Activated T-helper 1 cell treated with anti-CD3 and anti-CD28 coated beads, Interleukin-12 subunit alpha, Interleukin-12 subunit beta, Interleukin-2, Interleukin-4 antibody, amounts not matched to agents 30 ng/mL and 10 ng/mL and 1 ng/mL, durations not matched to agents 14 hours and 24 hours and 36 hours (primary cell): ENCODE measurements at places on chromosomes 13 and 19. TPM values are rescaled to one million over a fixed set of nuclear protein-coding genes. Genes with fewer than 3 reads are reported as not detected.

- H3K27ac ChIP-seq, result peak overlapping the region; percentile 83
- H3K27me3 ChIP-seq, result peaks cover 6% of the 10 kb centered on the region
- H3K4me3 ChIP-seq, result peak overlapping the region; percentile 22
- H3K4me1 ChIP-seq, result peaks cover 10% of the 10 kb centered on the region
Measured at GRCh38 chr19:480016-480855, 16.1 kb upstream of the MADCAM1 start.

DNA sequence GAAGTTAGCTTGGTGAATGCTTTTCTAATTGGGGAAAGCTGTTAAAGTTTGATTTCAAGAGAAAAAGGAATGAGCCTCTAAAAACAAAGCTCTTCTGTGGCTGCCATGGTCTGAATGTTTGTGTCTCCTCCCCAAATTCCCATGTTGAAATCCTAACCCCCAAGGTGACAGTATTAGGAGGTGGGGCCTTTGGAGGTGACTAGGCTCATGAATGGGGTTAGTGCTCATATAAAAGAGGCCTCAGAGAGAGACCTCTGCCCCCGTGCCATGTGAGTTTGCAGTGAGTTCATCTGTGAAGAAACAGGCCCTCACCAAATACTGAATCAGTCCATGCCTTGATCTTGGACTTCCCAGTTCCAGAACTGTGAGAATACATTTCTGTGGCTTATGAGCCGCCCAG is 56.5 kb downstream of the ARHGEF7 start:
- no peak overlapping the region for H3K4me3 ChIP-seq
- no peaks in the 10 kb centered on the region for H3K27me3 ChIP-seq
- H3K36me3 ChIP-seq, result peaks cover 62% of the 10 kb centered on the region

GRCh38 chr13:88074794-88075510 is 403.8 kb downstream of the SLITRK5 start:
- H3K27me3 ChIP-seq, result no peaks in the 10 kb centered on the region
- no peak for DNase-seq
- H3K4me3 ChIP-seq, result no peak overlapping the region
- no peaks in the 10 kb centered on the region for H3K36me3 ChIP-seq
- no peaks in the 10 kb centered on the region for H3K4me1 ChIP-seq

DNA sequence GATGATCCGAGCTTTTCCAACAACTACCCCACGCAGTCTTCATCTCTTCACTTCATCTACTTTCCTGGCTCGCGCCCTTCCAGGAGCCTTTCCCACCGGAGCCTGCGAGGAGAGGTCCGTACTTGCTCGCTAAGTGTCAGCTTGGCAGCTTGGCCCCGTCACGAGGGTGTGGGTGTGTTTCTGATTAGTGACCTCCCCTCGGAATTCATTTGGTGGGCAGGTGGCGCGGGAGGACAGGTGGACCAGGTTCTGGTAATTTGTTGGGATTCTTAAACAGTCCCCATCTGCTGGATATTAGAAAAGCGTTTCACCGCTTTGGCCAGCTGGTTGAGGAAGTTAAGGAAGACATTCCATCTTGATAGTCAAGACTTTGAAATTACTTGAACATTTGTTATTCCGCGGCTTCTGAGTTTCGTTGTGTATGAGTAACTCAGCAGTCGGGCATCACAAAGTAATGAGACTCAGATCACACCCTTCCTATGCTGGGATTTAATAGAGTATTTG is 515 bp downstream of the UFM1 start:
- DNase-seq, result peak; percentile 44
- H3K4me1 ChIP-seq, result peaks cover 36% of the 10 kb centered on the region
- H3K27ac ChIP-seq, result peak overlapping the region; percentile 100
- peaks cover 31% of the 10 kb centered on the region for H3K36me3 ChIP-seq
- peak overlapping the region; percentile 98 for H3K4me3 ChIP-seq

GRCh38 chr13:26378116-26378515 is 124.2 kb downstream of the CDK8 start:
- no peaks in the 10 kb centered on the region for H3K27me3 ChIP-seq
- DNase-seq, result no peak
- H3K4me3 ChIP-seq, result no peak overlapping the region
- no peak overlapping the region for H3K27ac ChIP-seq

GRCh38 chr13:98651744-98652143 is 74.8 kb upstream of the STK24 start:
- H3K27ac ChIP-seq, result no peak overlapping the region
- H3K36me3 ChIP-seq, result no peaks in the 10 kb centered on the region
- H3K4me1 ChIP-seq, result peaks cover 4% of the 10 kb centered on the region
- H3K27me3 ChIP-seq, result peaks cover 5% of the 10 kb centered on the region

DNA sequence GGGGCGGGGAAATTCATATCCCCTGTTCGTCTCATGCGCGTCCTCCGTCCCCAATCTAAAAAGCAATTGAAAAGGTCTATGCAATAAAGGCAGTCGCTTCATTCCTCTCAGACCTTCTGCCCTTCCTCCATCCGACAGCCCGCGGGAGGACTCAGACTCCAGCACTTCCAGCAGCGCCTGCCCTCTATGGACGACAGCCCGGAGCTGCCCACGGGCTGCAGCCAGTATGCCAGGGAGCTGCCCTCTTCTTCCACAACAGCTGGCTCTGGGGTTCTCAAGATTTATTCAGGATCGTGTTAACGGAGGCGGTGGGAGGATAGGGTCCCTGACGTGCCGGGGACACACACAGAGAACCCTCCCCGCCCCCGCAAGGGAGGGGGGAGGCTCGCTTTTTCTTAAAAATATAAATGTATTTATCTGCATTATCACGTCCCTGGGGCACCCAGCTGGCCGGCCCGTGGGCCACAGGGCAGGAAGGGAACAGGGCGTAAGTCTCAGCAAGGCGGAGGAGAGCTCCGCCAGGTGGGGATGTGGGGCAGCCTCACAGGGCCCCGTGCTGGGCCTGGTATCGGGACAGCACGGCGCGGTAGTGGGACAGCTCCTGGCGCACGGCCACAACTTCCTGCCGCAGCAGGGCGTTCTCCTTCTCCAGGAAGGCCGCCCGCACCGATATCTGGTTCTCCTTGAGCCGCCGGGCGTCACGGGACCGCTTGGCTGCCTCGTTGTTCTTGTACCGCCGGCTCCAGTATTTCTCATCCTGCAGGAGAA is 6.7 kb downstream of the DBP start:
- no peaks in the 10 kb centered on the region for H3K27me3 ChIP-seq
- H3K36me3 ChIP-seq, result peaks cover 9% of the 10 kb centered on the region
- H3K27ac ChIP-seq, result no peak overlapping the region
- no peak for DNase-seq

DNA sequence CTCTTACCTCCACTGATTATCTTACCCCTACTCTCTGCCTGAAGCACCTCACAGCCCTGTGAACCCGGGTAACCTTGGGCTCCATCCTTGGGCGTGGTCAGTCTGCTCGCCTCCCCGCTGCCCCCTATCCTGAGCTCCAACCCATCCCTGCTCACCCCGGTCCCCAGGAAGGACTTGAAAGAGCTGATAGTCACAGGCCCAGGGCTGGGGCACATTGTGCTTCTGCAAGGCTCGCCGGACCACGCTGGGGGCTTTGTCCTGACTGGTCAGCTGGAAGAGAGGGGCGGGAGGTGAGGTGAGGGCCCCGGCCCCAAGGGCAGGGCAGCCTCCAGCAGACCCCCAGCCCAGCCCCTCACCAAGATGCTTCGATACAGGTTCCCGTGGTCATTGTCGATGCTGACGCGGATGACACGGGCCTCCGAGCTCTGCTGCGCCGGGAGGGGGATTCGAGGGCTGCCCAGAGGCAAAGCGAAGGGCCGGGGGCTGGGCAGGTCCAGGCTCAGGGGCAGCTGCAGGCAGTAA is 13.0 kb upstream of the EPOR start:
- peaks cover 6% of the 10 kb centered on the region for H3K4me1 ChIP-seq
- H3K4me3 ChIP-seq, result no peak overlapping the region
- peak overlapping the region; percentile 44 for H3K27ac ChIP-seq

DNA sequence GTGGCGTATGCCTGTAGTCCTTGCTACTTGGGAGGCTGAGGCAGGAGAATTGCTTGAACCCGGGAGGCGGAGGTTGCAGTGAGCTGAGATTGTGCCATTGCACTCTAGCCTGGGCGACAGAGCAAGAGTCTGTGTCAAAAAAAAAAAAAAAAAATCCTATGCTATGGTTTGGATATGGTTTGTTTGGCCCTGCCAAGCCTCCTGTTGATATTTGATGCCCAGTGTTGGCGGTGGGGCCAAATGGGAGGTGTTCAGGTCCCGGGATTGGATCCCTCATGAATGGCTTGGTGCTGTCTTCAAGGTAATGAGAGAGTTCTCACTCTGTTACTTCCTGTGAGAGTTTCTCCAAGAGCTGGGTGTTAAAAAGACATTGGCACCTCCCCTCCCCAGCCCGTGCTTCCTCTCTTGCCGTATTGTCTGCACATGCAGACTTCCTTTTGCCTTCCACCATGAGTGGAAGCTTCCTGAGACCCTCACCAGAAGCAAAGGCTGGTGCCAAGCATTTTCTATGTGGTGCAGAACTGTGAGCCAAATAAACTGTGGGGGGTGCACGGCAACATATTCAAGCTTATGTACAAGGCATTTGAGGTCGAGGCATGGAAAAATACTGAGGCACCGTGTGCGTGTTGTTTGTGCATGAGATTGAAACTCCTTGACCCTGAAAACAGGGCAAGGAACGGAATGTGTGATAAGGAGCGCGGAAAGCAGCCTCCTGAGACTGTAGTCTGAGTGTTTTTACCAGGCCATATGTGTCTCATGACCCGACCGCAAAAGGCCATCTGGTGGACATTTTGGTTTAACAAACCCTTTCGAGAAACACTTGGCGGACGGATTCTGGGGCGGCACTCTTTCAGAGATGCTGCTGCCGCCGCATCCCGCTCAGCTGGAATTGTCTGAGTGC is 7.3 kb downstream of the SIGLEC9 start:
- H3K36me3 ChIP-seq, result no peaks in the 10 kb centered on the region
- H3K4me1 ChIP-seq, result peaks cover 26% of the 10 kb centered on the region
- peak overlapping the region; percentile 38 for H3K27ac ChIP-seq
- H3K27me3 ChIP-seq, result peaks cover 8% of the 10 kb centered on the region

- no peak for DNase-seq
- no peak overlapping the region for H3K4me3 ChIP-seq
- no peaks in the 10 kb centered on the region for H3K27me3 ChIP-seq
Measured at GRCh38 chr13:73844986-73845385, 289.2 kb downstream of the KLF12 start.

DNA sequence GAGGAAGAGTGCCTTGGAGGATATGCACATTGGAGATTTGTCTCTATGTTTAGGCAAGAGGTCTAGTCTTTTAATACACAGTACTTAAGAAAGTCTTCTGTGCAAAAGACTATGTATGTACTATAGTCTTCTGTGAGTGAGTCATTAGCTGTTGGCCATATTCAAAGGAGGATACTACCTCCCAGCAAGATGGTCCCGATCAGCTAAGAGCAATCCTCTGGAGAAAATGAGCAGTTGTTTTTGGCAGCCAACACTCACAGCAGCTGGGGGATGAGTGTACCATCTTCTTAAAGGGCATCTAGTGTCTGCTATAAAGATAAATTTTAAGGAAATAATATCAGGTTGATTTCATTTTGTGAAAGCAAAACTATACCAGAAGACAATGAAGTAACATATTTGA is 487.8 kb downstream of the KCTD12 start:
- no peak overlapping the region for H3K4me3 ChIP-seq
- no peak for DNase-seq
- no peaks in the 10 kb centered on the region for H3K27me3 ChIP-seq
- H3K36me3 ChIP-seq, result no peaks in the 10 kb centered on the region
- peaks cover 6% of the 10 kb centered on the region for H3K4me1 ChIP-seq

- no peak overlapping the region for H3K27ac ChIP-seq
- H3K4me3 ChIP-seq, result no peak overlapping the region
- H3K36me3 ChIP-seq, result no peaks in the 10 kb centered on the region
Measured at GRCh38 chr13:52749419-52749818, 9.8 kb upstream of the CNMD start.

DNA sequence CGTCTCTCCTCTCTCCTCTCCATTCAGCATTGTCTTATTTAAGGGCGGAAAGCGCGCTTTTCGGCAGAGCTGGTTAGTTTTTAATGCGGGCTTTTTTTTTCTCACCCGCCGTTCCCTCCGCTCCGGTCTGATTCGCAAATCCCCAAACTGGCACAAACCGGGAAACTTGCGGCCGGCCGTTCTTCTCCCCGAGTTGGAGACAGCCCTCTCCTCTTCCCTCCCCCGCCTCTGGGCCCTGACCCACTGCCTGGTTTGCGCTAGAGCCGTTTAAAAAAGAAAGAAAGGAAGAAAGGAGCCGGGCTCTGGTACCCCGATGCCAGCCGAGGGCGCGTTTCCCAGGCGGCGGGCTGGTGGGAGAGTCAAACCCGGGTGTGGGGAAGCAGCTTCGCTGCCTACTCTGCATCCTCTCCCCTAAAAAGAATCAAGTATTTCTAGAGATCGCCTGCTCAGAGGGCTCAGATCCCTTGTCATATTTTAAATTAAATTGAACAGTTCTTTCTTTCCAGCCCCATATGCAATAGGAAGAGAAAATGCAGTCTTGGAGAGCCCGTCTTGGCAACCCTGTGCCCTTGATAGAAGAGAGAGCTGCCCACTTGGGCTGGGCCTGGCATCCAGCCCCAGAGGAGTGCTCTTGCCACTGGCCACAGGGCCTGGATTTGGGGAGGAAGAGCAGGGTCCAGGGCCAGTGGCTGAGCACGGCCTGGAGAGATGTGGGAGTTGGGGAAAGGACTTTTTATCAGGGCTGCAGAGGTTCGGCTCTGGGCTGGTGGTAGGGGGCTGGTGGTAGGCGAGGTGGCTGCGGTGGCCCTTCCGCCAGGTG is 19.0 kb downstream of the NFIX start:
- no peaks in the 10 kb centered on the region for H3K36me3 ChIP-seq
- H3K27me3 ChIP-seq, result peaks cover 63% of the 10 kb centered on the region
- H3K27ac ChIP-seq, result peak overlapping the region; percentile 40
- DNase-seq, result no peak

The LILRA1 gene
- total RNA-seq, result not detected in 2 replicates

The FSD1 gene
- 39.1 and 46.5 TPM in 2 replicates for total RNA-seq

The EDNRB gene
- total RNA-seq, result not detected in 2 replicates

The CBY2 gene
- not detected in 2 replicates for total RNA-seq

The ATP4A gene
- total RNA-seq, result not detected in 2 replicates

The ZNF540 gene
- 0.39 and 0.70 TPM in 2 replicates for total RNA-seq

The VAV1 gene
- 86.8 and 90.4 TPM in 2 replicates for total RNA-seq

The KCNN1 gene
- total RNA-seq, result not detected in 2 replicates
